ENCODE measurements at places on chromosomes 3 and 15.

DNA sequence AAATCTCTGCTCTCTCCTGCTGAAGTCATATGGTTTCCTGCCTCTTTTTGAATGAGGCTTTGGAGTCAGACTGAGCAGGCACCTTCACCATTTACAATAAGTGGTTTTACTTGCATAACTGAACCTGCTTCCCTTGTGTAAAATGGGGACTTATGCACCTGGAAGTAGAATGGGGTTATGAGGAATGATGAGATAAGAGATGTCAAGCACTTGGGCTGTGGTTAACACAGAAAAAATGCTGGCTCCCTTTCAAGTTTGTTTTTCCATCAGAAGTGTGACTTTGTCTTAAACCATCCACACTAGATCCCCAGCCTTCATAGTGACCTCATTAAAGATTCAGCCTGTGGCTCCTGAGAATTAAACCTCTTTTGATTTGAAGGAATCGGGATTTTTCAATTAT, 5.2 kb downstream of the EXOSC7 start:
- DNase-seq = no peak

DNA sequence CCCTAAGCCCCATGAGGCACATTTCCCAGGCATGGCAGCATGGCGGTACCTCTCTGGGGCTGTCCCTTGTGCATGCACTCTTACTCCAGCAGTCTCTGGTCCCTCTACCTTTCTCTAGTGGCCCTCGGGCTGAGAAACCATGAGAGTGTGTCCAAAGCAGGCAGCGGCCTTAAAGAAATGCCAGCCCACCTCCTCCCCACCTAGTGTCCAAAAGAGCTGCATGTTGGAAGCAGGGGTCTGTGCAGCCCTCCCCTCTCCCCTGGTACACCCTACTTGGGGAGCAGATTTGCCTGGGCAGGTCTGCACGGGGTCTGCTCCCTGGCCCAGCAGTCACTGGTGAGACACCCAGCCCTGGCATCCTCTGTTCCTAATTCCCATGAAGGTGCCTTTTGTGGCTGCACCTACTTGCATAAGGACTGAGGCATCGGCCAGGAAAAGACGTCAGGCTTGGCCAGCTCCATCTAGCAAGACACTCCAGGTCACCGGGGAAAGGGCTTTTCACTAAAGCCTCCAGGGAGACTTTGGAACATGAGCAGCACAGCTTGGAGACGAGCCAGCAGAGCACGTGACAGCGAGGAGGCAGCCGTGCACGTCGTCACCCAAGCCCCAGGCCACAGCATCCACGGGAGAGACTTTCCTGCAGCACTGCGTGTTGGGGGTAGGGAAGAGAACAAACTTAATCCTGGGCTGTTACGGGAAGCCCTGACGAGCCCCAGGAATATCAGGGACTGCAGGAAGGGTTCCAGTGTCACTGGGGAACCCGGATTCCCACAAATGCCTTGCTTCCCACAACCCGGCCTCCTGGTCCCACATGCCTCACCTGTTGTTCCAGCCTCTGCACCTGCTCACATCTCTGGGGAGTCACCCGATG, 38.8 kb downstream of the TM2D3 start:
- DNase-seq = no peak

- peak; percentile 84 for DNase-seq
Observed at GRCh38 chr15:53837263-53837662, 77.8 kb upstream of the WDR72 start.

GRCh38 chr3:149489060-149489690, 14.7 kb downstream of the TM4SF4 start:
- DNase-seq = no peak

DNA sequence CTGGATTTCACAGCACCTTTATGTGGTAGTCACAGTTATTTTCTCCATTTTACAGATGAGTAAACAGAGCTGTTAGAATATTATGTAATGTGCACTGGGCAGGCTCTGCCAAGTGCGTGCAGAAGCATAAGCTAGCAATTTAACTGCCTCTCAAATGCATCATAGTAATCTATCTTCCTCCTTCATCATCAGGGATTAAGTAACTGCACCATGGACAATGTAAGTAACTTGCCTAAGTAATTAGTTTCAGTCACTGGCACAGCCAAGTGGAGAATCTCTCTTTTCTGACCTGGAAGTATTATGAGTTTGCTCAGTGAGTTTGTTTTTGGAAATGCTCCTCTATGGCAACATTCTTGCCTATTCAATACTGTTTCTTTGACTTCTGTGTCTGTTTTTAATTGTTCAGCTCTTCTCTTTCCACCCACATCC, 260.5 kb downstream of the PTPRG start:
- DNase-seq = no peak

- DNase-seq = no peak
Observed at GRCh38 chr15:79209690-79210089, 72.8 kb upstream of the ANKRD34C start.

DNA sequence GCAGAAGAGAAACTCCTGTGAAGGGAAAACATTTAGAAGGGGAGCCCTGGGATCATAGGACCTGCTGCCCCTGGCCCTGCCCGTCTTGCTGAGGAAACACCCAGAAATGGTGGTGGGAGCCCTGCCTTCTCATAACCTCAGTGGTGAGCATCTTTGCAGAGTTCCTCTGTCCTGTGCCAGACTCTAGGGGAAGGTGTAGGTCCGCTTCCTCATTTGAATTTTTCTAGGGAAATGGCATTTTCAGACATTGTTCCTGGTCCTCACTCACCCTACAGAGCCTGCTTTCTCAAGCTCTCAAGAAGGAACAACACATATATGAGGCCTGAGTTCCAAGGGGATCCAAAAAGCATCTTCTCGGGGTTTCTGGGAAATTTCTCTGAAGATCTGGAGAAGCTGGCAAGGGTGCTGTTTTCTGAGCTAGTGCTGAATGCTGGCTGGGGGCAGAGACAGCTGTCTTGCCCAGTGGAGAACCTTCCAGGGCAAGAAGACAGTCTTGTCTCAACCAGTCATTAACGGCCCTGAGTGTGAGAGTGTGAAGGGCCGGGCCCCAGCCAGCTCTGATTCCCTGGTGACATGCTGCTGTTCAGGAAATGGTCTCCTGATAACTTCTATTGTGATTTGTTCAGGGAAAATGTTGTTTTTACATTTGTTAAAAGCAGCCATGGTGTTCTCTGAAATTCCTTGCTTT, 283.1 kb upstream of the LRRFIP2 start:
- no peak for DNase-seq

- DNase-seq = no peak
Observed at GRCh38 chr3:27720899-27721716, 1.0 kb downstream of the EOMES start.

GRCh38 chr3:79521221-79521848, 246.5 kb downstream of the ROBO1 start:
- DNase-seq = no peak

- DNase-seq = no peak
Observed at GRCh38 chr3:74510261-74510818, 104.1 kb downstream of the CNTN3 start.

DNA sequence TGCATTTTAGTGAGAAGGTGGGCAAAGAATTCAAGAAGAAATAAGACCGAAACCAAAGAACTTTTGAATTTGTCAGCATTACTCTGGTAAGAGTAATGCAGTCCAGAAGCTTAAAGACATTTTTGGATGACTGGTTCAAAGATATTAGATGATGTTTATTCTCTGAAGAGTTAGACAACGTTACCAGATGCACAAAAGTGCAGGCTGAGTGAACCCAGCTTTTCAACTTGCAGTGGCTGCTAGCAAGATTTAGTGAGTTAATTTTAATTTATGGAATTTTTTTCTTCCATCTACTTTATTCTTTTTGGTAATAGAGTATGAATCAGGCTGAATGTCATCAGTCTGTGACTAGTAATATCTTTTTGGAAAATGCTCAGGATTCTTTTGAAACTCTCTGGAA, 267.3 kb upstream of the AZI2 start:
- no peak for DNase-seq

- no peak for DNase-seq
Observed at GRCh38 chr15:85580879-85581278, 200.5 kb downstream of the AKAP13 start.

DNA sequence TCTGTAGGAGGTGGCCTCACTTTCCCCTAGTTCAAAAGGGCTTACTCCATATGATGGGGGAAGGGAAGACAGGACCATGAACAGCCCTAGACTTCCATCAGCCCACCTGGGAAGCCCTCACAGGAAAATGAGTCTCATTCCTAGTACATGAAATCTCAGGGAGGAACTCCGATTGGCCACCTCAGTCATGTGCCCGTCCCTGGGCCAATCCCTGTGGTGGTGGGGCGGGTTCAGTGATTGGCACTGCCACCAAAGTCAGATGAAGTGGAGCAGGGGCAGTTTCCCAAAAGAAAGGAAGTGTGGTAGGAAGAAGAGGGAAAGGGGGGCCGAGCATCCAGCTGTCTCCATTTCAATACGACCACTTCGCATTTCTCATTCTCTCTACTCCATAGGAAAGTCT, 25.9 kb upstream of the GP9 start:
- DNase-seq = no peak

- no peak for DNase-seq
Observed at GRCh38 chr3:101224739-101225138, 95.6 kb downstream of the IMPG2 start.

DNA sequence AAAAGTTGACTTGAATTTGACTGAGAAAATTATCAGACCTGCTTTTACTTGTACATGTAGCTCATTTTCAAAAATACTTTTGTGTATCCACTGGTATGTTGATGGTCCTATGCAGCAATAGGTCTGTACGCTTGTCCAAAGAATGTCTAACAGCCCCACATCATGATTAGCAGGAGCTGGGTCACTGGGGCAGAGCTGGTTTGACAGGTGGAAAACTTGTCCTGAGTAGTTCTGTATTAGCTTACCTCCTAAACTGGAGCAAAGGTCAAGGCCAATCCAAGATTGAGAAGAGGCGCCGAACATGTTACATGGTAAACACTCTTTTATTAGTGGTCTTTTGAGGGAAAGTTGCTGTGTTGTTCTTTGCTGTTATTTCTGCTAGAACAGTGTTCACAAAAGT, 50.6 kb downstream of the GAP43 start:
- no peak for DNase-seq

GRCh38 chr15:32701863-32702262, 15.9 kb upstream of the GREM1 start:
- no peak for DNase-seq

DNA sequence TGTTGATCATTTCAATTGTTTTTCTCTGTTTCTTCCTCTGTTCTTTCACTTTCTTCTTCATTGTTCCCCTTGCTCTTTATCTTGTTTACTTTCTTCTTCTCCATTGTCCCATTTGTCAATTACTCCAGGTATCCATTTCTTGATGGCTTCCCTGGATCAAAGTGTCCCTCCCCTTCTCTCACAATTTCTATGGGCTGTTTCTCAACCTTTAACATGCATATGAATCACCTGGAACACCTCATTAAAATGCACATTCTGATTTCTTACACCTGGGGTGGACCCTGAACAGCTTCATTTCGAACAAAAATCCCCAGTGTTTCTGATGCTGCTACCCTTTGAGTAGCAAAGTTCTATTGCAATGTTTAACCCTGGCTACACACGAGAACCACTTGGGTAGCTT, 454.8 kb downstream of the EPHA6 start:
- no peak for DNase-seq

GRCh38 chr3:73529308-73530021, 95.3 kb downstream of the PDZRN3 start:
- no peak for DNase-seq

DNA sequence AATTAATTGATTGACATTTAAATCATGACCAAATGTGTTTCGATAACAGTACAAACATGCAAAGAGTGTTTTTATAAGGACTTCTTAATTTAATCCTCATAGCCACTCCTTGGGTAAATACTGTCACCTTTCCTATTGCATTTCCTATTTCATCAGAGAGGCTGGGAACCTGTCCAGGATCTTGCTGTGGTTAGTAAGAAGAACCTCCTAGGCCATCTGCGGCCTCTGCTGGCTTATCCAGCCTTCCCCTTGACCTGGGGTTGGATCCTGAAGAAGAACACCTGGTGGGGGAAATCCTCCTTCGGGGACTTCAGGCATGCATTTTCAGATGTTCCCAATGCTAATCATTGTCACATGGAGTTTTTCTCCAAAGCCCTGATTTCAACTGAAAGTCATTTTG, 25.5 kb downstream of the GLDN start:
- no peak for DNase-seq

GRCh38 chr15:95884276-95884675, 446.2 kb upstream of the NR2F2 start:
- DNase-seq = no peak

DNA sequence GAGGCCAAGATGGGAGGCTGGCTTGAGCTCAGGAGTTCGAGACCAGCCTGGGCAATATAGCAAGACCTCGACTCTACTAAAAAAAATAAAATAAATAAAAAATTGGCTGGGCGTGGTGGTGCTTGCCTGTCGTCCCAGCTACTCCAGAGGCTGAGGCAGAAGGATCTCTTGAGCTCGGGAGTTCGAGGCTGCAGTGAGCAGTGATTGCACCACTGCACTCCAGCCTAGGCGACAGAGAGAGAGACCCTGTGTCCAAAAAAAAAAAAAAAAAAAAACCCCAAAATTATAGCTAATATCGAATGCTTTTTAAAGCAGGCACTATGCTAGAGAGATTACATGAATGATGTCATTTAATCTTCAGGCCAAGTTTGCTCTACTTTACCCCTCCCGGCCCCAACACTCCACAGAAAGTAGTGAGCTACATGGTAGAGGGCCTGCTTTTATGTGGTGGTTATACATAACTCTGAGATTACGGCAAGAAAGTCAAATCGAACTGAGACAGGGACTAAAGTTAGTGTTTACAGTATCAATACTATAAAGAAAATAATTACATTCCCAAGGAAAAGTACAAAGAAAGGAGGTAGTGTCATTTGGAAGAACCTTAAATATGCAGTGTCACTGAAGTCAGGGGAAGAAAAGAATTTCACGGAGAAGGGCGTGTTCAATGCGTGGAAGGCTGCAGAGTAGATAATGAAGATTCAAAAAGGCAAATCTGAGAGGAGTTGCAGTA, 1.1 kb downstream of the ADPGK start:
- DNase-seq = no peak

DNA sequence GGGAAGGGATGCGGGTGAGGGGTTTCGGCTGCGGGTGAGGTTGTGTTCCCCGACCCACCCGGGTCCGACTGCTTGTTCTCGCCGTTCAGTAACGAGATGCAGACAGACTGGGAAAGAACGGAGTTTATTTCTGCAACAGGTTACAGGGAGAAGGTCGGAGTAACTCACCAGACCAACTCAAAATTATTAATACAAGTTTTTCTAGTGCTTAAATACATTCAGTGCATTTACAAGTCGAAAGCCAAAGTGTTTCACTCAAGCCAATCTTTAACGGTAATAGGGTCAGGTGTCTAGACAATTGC, 492 bp upstream of the HIGD1A start:
- DNase-seq = no peak

DNA sequence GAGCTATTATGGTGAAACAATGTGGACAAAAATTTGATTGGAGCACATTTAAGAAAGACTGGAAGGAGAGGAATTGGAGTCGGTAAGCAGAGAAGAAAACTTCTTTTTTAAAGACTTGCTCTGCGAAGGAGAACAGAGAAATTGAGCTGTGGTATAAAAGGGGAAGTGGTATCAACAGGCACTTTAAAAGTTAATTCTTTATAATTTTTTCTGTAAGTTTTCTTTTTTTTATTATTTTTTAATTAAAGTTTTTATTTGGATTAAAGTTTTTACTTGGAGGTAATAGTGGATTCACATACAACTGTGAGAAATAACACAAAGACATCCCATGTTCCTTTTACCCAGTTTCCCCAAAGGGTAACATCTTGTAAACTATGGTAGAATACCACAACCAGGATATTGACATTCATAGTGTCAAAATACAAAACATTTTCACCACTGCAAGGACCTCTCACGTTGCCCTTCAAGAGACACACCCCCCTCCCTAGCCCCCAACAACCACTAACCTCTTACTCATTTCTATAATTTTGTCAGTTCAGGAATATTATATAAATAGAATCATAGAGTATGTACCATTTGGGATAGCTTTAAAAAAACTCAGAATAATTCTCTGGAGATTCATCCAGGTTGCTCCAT, 33.8 kb upstream of the XIRP1 start:
- DNase-seq = no peak
